Caco-2 (cell line): ENCODE measurements at places on chromosomes 1 and 21. TPM values are rescaled to one million over a fixed set of nuclear protein-coding genes. Genes with fewer than 3 reads are reported as not detected.
A peak's percentile ranks its signal among the peaks of the same experiment; 100 is the strongest.

GRCh38 chr1:18419113-18419844, 61.5 kb upstream of the KLHDC7A start:
- DNase-seq, result no peak

DNA sequence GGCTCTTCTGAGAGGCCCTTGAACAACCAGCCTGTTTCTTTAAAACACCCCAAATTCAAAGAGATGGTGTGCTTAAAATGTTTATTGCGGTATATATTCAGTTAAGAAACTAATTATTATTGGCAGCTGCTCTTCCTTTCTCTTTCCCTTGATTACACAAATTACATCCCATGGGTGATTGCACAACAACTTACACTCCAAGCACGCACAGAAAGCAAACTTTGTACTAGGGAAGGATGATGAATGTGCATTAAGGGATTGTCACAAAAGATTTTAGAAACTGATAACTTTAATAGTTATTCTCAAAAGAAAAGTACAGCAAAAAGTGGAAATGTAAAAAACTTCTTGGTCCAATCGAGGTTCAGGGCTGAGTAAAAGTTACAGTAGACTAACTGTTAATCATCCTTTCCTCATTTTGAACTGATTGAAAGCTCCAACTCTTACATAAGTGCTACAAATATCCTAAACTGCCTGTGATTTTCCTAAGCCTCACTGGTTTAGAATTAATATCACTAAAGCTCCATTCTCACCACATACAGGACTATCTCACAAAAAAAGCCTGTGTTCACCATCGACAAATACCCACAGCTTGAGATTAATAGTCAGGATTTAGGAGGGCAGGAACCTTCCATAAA, 153.4 kb downstream of the TTLL7 start:
- no peak for DNase-seq

DNA sequence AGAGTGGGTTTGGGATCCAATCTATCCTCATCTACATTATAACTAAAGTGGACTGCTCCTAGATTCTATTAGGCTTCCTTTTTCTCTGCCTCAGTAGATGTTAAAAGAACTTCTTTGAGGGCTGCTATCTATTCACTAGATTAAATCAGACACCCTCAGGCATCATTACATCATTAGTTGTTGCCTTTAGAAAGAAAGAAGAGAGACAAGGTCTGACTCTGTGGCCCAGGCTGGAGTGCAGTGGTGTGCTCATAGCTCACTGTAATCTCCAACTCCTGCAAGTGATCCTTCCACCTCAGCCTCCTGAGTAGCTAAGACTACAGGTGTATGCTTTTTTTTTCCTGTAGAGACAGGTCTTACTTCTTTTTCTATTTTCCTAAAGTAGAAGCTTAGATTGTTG, 71.1 kb upstream of the EXO1 start:
- DNase-seq, result no peak

The TRAF5 gene
- total RNA-seq, result 8.5 and 8.8 TPM in 2 replicates

DNA sequence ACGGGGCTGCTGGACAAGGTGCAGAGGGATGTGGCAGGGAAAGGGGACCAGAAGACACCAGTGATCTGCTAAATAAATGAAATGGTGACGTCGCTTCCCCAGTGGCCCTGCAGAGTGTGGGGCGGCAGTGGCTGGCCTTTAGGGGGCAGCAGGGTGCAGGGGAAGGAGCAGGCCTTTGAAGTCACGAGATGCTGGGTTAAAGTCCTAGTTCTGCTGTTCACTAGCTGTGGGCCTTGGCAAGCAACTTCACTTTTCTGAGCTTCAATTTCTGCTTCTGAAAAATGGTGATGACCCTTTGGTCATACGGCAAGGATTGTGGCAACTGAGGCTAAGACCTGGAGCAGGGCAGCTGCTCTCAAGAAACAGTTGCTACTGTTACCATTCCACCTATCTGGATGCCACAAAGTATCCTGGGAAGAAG, 9.2 kb upstream of the GALE start:
- DNase-seq, result peak; percentile 82

DNA sequence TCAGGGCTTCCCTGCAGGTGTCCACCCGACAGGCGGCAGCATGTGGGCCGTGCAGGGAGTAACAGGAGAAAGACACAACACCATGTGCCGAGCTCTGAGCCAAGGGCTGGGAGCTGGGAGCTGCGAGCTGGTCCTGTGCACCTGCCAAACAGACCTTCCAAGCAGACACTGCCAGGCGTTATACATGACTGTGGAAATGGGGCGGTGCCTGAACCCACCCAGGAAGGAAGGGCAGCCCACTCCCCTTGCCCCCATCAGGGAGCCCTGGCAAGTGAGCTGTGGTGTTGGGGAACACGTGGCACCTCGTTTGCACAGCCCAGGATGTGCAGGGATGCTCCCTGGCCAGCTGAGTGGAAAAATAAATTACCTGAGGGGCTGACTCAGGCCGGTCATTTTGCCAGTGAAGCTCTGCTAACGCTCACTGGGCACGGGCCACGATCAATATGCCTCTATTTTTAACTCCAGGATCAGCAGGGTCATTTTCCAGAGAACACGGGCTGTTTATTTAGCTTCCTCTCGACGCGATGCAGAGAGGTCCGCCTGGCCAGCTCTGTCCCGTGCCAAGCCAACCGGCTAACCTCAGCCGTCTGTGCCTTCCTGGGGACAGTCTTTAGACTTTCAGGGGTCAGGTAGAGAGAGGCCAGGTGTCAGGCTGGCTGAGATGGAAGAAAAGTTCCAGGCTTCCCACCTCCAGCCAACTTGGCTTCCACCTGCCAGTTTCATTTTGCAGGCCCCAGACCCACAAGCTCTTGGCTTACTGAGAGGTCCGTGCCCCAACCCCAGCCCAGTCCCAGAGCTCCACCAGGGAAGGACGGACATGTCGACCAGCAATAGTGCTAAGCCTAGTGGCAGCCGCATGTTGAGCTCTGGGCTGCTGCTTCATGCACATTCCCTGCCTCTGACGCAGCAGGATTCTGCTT, 196.7 kb upstream of the VAMP3 start:
- no peak for DNase-seq

DNA sequence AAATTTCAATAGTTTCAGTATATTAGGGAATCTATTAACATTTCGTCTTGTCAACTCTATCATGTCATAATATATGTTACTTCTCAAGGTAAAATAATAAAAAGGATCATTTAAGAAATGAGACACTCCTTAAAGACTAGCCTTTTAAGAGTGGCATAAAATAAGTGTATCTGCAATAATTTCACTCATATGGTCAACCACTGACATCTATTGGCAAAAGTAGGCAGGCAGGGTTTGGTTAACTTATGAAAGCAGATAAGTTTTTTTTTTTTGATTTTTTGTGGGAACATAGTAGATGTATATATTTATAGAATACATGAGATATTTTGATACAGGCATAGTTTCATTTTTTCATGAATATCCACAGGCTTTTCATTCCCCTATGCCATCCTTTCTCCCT, 5.5 kb upstream of the RGS21 start:
- no peak for DNase-seq

DNA sequence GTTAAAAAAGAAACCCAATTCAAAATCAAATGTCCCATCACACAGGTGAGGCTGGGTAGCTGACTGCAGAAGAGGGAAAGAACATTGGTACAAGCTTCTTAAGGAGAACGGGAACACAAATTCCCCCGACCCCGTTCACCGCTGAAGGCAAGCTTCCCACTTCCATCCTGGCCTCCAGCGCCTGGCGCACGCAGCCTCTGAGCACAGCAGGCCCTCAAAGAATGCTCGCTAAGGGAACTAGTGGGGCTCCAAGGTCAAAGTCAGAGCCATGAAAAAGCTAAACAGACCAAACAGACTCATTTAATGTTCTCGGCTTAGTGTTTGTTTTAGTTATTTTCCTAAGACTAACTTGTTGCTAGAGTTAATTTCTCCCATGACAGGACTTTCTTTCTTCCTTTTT, 63.7 kb downstream of the SIM2 start:
- no peak for DNase-seq

GRCh38 chr1:77371396-77371795, 89.6 kb downstream of the AK5 start:
- DNase-seq, result no peak

The IGSF9 gene
- total RNA-seq, result 19.6 and 21.2 TPM in 2 replicates

GRCh38 chr1:167185974-167186657, 34.6 kb upstream of the POU2F1 start:
- no peak for DNase-seq

The MORC3 gene
- 21.6 and 23.3 TPM in 2 replicates for total RNA-seq

The CTSE gene
- 0.23 and 0.48 TPM in 2 replicates for total RNA-seq

The S100B gene
- total RNA-seq, result not detected in 2 replicates

DNA sequence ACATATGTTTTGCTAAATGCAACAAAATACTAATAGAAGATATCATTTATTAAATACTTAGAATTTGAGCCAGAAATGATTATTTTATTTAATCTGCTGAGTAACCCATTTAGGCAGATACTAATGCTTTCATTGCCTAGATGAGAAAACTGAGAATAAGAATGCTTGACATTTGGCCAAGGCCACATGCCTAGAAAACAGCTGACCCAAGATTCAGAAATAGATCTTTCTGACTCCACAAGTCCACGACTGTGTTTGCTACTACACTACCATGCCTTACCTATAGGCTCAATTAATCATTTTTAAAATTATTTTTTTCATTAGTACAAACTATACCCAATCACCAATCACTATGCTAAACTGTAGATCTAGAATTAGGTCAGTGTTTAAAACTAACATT, 129.7 kb downstream of the ATP1B1 start:
- no peak for DNase-seq

The SPRR1A gene
- not detected in 2 replicates for total RNA-seq

DNA sequence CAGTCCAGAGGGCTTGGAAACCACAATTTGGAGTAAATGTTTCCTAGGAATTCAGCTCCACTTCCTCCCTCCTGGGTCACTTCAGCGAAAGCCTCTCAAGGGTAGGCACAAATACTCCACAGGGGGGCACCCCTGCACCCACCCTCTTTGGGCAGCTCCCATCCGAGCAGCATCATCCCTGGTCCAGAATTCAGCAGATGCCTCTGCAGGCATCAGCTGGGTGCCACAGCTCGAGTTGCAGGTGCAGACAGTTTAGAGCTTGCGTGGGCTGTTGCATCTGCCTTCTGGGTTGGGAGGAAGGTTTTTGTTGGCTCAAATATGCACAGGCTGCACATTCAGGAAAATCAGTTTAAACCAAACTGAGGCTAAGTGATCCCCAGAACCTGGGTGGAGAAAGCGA, 25.0 kb downstream of the KANK4 start:
- peak; percentile 51 for DNase-seq

The FCRL5 gene
- not detected in 2 replicates for total RNA-seq

DNA sequence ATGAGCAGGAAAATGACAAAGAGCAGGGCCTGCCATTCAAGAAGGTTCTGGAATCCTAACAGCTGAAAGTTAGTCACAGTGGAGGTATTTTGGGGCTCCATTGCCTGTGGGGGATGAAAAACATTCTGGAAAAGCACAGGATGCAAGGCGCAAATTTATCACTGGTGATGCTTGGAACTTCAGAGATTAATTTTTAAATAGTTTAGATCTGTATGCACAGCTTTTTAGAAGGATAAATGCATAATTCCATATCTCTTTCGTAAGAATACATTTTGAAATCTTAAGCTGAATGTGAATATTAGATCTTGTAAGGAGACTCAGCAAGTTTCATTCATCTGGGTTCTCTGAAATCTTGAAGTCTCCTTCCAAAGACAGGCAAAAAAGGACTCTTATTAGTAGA, at the start of gene OR11L1:
TSS of gene OR11L1 (minus strand) at position 101 of the 400 bp plus-strand sequence. CDS start at position 101, 0 bp downstream.
- DNase-seq, result no peak

GRCh38 chr1:34113362-34113761, 51.7 kb downstream of the CSMD2 start:
- no peak for DNase-seq

DNA sequence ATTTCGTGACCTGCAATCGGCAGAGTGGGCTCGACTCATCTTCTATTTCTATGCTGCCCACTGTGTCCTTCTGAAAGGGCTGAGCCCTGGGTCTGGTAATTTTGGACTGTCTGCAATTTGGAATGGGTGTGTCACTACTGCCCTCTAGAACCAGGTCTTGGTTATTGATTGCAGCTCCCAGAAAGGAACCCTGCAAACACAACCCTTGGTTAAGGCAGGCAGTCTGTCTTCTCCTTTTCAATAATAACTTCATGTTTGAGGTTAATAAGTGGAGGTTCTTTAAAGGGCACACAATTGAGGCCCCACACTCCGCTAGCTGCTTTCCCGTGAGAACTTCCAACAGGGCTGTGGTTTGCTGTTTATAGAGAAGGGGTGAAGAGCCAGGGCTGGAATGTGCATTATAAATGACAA, 79.9 kb upstream of the LYST start:
- no peak for DNase-seq

The PODN gene
- not detected in 2 replicates for total RNA-seq

- no peak for DNase-seq
These were observed 151.5 kb downstream of the GLUL start for GRCh38 chr1:182240085-182240484.

GRCh38 chr1:26863685-26864077, 732 bp downstream of the SFN start:
- DNase-seq, result no peak

The LMO4 gene
- 50.4 and 53.8 TPM in 2 replicates for total RNA-seq

DNA sequence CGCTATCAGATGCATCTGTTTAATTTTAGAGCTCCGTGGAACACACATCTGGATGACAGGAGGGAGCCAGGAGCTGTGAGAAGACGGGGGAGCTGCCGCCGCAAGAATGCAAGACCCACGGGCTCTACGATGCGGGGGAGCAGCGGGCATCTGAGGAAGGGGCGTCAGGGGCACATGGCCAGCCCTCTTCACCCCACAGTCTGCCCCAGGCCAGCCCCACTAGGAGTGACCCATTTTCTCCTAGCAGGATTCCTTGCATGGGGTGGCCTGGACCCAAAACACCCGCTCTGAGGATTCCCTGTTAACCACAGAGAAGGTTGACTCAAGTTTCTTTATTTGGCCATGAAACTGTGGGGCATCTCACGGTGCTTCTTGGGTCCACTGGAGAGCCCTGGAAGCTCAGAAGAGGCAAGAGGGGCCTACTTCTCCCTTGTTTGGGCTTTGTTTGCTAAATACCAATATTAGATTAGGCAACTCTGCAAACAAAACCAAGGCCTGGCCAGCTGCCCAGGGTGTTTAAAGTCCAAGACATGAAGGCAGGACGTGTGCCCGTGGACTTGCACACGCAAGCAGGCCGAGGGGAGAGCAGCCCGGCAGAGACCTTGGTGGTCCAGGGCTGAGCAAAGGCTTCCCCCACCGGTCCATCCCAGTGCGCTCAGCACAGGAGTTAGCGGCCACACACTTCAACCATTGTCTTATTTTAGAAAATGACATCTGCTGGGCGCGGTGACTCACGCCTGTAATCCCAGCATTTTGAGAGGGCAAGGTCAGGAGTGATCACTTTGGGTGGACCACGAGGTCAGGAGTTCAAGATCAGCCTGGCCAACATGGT, 89.8 kb downstream of the DHRS3 start:
- peak; percentile 78 for DNase-seq

DNA sequence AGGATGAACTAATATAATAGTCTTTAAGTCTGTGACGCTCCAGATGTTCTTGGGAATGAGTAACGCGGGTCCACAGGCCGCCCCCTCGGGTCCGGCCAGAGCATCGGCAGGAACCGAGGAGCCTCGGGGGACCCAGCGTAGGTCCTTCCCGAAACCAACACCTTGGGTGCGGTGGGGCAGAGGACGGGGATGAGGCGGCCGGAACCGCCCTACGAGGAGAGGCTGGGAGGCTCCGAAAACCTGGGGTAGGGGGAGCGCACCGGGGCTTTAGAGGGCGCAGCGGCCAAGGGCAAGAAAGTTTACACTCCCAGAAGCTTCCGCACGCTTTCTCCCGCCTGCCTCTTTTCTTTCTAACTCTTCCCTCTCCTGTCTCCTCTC, 7.1 kb downstream of the DMRTA2 start:
- no peak for DNase-seq

GRCh38 chr1:81978945-81979344, 178.2 kb downstream of the ADGRL2 start:
- no peak for DNase-seq

GRCh38 chr1:68725001-68725752, 228.3 kb upstream of the DEPDC1 start:
- DNase-seq, result no peak
